ENCODE measurements at places on chromosomes 11 and 22.

GRCh38 chr11:35852056-35852455 is 91.8 kb upstream of the LDLRAD3 start:
- DNase-seq = peak; percentile 21

DNA sequence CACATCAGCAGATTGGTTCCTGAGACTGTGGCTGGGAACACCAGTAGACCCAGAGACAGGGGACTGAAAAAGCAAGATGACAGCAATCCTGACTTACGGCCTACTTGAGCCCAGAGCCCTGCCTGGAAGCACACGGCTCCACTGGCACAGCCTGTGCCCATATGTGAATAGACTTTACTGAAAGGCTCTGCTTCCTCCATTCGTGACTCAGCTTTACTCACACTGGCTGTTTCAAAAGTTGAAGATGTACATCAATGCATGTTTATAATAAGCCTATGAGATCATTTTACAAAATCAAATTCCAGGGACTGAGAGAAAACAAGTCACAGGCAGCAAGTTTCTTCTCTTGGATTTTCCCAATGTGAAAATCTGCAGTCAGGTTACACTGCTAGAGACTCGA is 134.6 kb upstream of the TEAD1 start:
- no peak for DNase-seq

- DNase-seq = peak; percentile 66
Observed at GRCh38 chr11:8168485-8169257, at the start of gene RIC3. RIC3 (minus strand) TSS chr11:8169025; CDS start chr11:8168989, 36 bp downstream.

- no peak for DNase-seq
Observed at GRCh38 chr22:35746946-35747703, 29.5 kb downstream of the APOL5 start.

DNA sequence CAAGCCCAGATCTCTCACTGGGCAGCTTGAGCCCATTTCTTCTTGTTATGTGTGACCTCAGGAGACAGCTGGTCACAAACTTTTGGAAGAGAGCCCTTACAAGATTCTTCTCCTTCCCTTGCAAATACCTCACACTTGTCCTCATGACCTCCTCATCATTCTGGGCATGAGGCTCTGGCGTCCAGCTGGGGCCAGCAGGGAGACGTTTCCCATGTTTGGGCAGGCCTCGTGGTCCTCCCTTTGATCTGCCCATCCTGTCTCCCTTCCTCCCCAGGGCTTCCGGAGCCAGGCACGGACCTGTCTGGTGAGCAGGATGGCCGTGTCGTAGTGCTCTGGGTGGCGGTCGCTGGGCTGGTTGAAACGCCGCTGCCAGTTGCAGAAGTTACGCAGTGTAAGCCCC is 9.7 kb downstream of the ADAMTS8 start:
- DNase-seq = no peak

- no peak for DNase-seq
Observed at GRCh38 chr11:100403816-100404215, 283.3 kb upstream of the ARHGAP42 start.

DNA sequence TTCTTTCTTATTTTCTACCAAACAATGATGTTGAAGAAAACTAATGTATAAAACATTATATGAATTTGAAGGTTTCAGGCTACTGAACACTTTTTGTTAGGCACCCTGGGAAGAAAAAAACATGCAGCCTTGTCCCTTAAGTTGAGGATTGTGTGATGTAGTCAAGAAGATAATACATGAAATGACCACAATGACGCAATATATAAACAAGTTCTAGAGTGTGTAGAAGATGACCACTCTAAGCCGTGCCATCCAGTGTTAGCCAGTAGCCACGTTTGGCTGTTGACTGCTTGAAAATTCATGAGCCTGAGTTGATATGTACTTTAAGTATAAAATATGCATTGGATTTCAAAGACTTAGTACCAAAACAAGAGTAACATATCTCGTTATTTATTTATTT is 16.2 kb downstream of the SWAP70 start:
- DNase-seq = no peak

GRCh38 chr11:129251067-129251466 is 58.9 kb upstream of the ARHGAP32 start:
- no peak for DNase-seq

- no peak for DNase-seq
Observed at GRCh38 chr11:33692013-33692504, 8.6 kb downstream of the C11orf91 start.

- DNase-seq = no peak
Observed at GRCh38 chr11:95412074-95412473, 181.1 kb upstream of the SESN3 start.

GRCh38 chr11:116386118-116386699 is 386.6 kb downstream of the BUD13 start:
- no peak for DNase-seq

DNA sequence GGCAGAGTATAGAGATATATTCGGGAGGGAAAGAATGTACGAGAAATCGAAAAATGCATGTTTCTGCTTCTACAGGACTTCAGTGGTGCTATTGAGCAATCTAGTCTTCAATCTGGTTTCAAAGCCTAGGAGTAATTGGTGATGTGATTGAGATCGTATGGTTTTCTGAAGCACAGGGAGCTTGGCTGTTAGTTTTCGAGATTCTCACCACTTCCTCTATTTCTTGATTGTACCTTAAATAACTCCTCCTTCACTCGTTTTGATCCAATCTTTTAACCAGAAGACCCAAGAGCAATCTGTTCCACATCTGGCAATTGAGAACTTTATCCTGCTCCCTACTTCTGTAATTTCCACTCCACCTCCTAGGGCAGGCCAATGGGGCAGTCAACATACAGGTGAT is 518 bp downstream of the CCDC179 start:
- no peak for DNase-seq

DNA sequence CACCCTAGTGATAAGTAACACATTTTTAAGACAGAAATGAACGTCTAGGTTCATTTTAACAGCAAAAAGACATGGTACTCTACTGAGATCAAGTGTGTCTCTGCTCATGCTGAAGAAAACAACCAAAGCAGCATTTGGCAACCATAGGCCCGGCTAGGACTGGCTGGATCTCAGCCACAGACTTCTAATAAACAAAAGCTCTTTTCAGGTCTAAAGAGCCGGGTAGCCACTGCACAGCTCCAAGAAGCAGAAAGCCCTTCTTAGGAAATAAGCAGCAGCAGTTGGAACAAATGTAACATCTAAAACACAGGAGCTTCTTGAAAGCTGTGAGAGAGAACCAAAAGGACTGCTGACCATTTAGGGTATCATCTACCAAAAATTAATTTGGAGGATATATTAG is 37.6 kb downstream of the PITPNB start:
- no peak for DNase-seq

- no peak for DNase-seq
Observed at GRCh38 chr11:68993546-68993945, 12.8 kb upstream of the MRGPRD start.

- DNase-seq = no peak
Observed at GRCh38 chr11:5831196-5831829, 10.4 kb downstream of the OR52E6 start.

DNA sequence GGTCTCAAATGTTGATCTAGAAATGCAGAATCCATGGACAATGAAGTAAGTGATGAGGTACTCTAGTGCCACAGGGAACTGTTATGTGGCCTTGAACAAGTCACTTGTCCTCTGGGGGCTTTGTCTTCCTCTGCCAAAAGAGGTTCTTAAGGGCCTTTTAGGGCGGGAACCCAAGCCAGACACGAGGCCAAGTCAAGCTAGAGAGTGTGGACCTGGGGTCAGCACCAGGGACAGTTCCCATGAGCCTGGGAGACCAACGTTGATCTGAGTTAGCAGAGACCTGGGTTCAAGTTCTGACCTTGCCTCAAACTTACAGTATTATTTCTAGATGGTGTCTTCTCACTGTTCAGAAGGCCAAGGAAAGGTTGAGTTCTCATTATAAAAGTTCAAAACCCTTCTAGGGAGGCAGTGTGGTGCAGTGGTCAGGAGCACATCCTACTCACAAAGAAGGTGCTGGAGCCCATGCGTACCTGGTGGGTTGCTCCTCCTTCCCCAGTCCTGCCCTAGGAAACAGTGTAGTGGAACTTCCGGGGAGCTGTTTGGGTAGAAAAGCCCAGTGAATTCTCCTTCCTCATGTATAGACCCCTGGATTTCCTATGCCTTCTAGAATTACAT is 121.5 kb downstream of the CHST1 start:
- DNase-seq = no peak

DNA sequence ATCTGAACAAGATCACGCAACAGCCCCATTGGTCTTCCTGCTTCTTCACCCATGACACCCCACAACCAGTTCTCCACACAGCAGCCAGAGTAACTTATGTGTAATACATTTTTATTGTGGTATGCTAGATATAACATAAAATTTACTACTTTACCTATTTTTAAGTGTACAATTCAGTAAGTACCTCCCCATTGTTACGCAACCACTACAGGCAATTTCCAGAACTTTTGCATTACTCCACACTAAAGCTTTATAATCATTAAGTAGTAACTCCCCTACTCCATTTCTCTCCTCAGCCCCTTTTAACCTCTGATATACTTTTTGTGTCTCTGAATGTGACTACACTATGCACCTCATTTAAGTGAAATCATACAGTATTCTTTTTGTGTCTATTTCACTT is 575.4 kb upstream of the CADM1 start:
- DNase-seq = no peak

DNA sequence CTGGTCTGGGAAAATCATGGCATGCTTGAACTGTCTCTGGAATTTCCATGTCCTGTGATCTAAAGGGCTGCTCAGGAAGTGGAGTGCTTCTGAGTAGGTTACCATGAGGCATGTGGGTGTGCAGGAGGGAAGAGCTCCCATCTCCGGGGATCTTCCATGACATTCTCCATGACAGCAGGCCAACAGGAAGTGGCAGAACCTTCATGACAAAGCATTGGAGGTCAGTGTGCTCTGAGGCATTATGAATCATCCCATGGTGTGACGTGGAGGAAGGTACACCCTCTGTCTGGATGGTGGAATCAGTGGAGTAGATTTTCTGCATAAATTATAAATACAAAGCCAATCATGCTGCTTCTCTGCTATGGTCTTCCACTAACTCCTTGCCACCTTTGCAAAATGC is 139.6 kb upstream of the E2F8 start:
- no peak for DNase-seq

GRCh38 chr11:118106789-118107335 is 20.1 kb upstream of the SMIM35 start:
- no peak for DNase-seq

- DNase-seq = no peak
Observed at GRCh38 chr11:75966537-75967287, 151.7 kb downstream of the UVRAG start.

- peak; percentile 43 for DNase-seq
Observed at GRCh38 chr11:67409781-67410368, 5.6 kb upstream of the CARNS1 start.

DNA sequence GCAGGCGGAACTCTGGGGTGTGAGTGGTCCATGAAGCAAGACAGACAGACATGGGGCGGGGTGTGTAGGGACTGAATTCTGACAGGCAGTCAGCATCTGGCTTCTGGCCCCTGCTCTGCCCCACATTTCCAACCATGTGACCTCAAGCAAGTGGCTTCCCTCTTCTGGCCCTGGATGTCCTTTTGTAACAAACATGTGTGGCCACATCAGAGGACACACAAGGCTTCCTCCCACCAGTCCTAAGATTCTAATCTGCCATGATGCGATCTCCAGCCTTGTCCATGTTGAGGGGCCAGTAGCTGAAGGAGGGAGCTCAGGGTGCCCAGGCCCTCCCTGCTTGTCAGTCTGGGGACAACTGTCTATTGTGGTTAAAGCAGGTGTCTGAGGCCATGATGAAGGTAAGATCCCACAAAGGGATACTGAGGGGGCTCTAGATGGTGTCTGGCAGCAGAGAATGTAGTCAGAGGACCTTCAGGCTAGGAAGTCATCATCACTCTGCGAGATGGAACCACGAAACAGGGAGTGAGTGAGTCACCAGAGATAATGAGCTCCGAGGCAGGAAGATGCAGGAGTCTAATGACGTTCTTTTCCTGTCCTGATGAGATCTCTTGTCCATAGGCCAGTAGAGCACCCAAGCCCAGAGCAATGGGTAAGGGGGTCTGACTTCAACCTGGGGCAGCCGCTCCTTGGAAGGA is 27.4 kb downstream of the DRD2 start:
- DNase-seq = no peak

GRCh38 chr22:30806391-30806861 is 111.8 kb downstream of the OSBP2 start:
- no peak for DNase-seq

DNA sequence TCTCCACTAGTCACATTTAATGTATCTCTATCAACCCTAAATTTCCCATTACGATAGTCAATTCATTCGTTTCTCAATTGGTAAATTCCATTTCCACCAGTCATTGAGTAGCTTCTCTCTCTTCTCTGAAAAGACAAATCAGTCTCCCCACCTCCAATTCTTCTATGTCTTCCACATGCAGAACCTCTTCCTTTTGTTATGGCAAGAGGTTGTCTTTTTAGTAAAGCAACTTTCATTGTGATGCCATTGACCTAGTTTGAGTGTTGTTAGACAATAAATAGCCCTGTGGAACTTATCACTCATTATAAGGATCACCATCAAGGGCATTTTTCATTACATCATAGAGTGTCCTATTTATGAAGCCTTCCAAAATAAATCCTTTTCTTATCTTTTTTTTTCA is 340.9 kb downstream of the LRRC4C start:
- no peak for DNase-seq

- DNase-seq = no peak
Observed at GRCh38 chr22:46976143-46976542, 213.7 kb downstream of the TBC1D22A start.

- peak; percentile 64 for DNase-seq
Observed at GRCh38 chr11:35815556-35816315, 128.1 kb upstream of the LDLRAD3 start.

DNA sequence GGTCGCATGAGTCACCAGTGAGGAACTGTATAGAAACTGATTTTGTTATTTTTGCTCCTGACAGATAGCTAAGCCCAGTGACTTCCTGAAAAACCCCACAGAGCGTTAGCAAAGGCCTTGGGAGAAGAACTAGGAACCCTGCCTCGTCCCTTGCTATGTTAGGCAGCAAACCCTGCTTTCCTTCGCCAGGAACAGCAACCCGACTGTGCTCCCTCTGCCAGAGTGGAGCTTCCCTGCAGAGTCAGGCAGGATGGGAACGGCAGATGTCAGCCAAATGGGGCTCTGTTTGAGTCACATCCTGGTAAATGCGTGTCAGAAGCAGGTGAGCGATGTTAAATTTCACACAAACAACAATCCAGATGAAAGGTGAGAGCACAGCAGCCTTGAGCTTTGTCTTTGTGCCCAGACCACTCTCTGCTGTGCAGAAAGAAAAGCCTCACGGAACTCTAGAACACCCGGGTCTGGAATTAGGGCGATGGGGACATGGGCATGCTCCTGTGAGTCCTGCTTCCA is 186.6 kb downstream of the ADAMTS15 start:
- DNase-seq = no peak

- peak; percentile 71 for DNase-seq
Observed at GRCh38 chr22:41442240-41442792, 4.3 kb downstream of the TOB2 start.

DNA sequence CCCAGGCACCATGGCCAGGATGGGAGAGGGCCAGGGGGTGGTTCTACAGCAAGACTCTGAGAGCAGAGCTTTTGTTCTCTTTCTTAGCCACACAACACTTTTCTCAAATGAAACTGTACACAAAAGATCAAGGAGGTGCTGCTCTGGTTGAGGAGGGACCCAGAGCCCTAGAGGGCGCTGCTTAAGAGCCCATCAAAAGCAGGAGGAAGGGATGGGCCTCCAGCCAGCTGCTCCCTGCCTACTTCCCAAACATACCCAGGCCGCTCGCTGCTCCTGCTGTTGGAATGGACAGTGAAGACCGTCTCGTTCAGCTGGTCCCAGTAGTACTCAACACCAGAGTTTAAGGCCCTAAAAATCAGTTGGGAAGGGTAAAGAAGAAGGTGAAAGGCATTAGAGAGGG is 18.4 kb upstream of the CHRM4 start:
- DNase-seq = peak; percentile 80

- DNase-seq = no peak
Observed at GRCh38 chr11:46242041-46242951, 35.2 kb upstream of the CREB3L1 start.
